Stimulated activated CD4-positive, alpha-beta T cell treated with anti-CD3 and anti-CD28 coated beads, Interleukin-1b, Interleukin-23, amount 100 ng/mL, for 1 hour (primary cell): ENCODE measurements at places on chromosomes 16 and 17.

DNA sequence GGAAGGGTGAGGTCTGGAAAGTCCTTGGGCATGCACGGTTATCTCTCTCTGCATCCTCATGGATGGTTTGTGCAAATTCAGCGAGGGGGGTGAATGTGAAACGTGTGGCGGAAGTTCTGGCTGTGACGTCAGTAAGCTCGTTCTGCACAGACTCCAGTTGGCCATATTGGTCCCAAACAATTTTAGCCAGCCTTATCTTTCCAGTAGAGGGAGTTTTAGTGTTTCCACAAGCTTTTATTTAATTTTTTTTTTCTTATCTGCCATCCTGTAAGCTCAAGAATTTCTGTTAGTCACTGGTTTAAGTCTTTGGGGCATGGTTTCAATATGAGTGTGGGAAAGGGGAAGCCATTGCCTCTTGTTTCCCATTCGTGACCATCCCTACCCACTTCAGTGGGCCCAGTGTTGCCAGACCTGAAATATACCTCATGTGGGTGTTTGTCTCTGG is 39.0 kb downstream of the HLF start:
- DNase-seq = no peak

DNA sequence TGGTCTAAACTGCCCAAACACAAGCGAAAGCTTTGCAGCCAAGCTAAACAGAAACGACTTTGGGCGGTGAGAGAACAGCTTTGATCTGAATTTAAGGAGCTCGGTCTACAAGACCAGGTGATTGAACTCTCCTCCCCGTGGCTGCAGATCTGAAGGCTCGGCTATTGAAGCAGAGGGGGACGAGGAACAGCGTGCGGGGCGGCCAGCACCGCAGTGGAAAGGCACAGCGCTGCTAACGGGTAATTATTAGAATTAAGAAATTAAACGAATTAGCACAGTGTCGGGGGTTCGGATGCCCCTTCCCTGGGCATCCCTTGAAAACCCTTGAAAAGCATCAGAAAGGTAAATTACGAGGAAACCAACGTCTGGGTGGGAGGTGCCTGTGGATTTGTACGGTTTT is 431 bp downstream of the TEKT3 start:
- no peak for DNase-seq

DNA sequence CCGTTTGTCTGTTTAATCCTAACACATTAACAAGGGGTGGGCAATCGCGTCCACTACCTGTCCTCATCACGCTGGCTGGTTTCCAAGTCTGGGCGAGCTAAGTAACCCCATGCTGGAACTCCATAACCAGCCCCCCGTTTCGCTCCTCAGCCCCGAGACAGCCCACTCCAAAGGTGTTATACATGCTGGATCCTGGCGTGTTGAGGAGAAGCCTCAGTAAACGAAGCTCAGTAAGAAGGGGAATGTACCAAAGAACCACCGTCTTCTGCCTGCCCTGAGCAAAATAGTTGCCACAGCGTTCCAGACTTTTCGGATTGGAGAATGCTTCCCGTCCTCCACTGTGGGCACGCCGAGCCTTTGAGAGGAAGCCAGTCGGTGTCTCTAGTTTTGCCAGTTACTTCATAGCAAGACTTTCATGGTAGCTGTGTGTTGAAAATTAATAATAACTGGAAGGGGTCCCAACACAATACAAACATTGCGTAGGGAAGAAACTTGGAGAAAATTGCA is 16.1 kb upstream of the C17orf78 start:
- no peak for DNase-seq

DNA sequence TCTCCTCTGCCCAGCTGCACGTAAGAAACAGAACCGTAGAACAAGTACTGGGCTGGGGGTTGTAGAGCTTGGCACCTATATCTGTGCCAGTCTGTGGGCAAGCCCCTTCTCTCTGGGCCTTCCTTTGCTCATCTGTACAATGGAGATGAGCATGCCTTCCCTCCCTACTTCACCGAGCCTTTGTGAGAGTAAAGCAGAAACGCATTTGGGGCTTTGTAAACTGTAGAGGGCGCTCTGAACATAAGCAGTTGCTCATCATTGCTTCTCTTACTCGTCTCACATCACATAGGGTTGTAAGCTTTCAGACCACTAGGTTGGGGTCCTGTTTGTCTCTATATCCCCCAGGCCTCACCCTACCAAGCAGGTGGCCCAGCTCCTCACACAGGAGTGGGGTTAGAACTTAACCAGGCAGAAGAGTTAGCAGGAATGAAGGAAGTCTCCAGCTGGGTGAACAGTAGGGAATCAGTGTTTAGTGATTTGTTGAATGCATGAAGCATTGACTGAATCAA is 15.1 kb downstream of the SAMD14 start:
- no peak for DNase-seq

DNA sequence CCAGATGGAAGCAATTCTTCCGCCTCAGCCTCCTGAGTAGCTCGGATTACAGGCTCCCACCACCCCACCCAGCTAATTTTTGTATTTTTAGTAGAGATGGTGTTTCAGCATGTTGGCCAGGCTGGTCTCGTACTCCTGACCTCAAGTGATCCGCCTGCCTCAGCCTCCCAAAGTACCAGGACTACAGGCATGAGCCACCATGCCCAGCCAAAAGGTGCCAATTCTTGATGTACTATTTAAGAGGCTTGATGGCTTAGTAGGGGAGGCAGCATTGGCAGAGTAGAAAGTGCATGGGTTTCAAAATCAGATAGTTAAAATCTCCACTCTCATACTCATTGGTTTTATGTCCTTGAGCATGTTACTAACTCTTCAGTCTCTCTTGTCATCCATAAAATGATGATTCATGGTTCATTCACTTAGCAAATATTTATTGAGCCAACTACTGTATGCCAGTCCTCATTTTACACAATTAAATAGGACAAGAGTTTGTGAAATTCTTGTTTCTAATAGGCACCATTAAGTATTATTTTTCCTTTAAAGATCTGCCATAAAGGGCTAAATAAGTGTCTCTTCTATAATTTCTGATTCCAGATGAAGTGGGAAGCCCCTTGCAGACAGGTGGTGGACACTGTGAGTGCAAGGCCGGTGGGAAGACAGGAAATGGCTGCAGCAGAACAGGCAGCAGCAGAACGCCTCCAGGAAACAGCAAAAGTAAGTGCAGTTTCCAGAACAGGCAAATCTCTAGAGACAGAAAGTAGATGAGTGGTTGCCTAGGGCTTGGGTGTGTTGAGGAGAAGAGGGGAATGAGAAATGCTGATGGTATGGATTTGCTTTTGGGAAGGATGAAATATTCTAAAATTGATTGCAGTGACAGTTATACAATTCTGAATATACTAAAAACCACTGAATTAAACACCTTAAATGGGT is 8.2 kb upstream of the RPL27 start:
- DNase-seq = no peak

DNA sequence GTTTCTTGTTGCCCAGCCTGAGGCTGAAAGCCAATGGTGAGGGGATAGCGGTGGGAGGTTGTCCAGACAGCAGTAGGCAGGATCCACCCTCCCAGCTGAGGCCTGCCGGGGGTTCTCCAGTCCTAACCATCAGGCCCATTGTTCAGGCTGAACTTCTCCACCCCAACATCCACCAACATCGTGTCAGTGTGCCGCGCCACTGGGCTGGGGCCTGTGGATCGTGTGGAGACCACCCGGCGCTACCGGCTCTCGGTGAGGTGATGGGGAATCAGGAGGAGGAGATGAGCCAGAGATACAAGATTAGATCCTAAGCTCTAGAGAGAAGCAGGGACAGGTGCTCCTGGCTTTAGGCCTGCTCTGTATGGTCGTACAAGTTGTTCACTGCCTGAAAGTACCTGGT is 5.8 kb downstream of the PFAS start:
- no peak for DNase-seq

DNA sequence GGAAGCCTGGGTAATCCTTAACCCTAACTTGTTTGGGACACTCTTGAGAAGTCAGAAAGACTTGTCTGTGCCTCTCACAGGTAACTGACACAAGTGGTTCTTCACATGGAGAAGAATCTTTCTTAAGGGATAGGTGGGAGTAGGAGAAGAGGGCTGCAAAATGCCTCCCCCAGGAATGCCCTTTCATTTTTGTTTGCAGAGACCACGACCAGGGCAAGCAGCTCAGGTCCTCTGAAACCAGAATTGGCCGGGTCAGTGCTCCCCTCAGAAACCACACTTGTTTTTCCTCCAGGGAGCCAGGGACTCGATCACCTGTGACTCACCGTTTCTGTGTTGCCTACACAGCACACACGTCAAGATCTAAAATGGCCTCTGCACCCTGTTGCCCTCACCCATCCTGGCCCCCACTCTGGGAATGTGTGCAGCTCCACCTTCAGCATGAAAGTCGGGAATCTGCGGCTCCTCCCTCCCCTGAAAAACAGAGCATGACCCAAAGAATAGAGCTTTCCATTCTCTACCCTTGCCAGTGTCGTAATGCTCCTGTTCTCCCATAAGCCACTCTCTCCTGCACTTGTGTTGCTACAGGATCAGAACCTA is 36.1 kb downstream of the HNF1B start:
- no peak for DNase-seq

- no peak for DNase-seq
Measured at GRCh38 chr16:23274968-23275367, 27.1 kb upstream of the SCNN1B start.

DNA sequence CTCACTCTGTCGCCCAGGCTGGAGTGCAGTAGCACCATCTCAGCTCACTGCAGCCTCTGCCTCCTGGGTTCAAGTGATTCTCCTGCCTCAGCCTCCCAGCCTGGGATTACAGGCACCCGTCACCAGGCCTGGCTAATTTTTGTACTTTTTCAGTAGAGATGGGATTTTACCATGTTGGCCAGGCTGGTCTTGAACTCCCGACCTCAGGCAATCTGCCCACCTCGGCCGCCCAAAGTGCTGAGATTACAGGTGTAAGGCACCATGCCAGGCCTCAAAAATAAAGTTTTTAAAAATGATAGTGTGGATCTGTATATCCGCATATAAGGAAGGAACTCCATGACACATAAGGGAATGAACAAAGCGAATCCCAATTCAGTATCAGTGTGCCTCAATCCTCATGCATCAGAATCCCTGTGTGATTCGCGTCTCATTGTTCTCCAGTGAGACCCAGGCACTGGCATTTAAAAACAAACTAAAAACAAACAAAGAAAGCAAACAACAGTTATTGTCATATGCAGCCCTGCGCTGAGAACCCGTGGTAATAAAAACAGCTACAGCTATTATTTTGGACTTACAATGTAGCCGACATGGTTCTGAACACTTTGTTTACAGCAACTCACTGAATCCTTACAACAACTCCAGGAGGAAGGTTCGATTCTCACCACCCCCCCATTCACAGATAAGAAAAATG is 54.1 kb upstream of the CREBBP start:
- DNase-seq = no peak

DNA sequence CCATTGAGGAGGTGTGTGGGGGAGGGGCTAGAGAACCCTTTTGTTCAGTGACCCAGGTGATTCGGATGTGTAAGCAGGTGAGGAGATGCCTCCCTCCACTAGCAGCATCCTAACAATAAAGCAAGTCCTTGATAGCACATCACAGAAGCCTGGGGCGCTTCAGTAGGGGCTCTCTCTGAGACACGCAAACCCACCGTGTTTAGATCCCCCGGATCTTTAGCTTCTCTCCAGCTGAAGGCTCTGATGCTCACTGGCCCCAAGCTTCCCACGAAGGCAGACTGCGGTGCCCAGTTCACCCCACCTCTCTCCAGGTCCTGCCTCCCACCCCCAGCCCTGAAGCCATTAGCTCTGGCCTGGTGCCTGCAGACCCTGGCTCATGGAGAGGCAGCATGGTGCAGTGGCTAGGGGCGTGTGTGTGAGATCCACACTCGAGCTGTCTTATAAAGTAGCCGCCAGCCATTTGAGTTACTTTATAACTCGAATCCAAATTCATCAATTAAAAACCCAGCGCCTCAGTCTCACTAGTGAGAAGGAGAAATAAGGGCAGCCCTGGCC is 204.7 kb upstream of the TNRC6C start:
- no peak for DNase-seq

- no peak for DNase-seq
Measured at GRCh38 chr17:16171613-16172012, 43.7 kb downstream of the NCOR1 start.

- DNase-seq = no peak
Measured at GRCh38 chr17:34173241-34173640, 81.8 kb upstream of the CCL2 start.

- no peak for DNase-seq
Measured at GRCh38 chr16:57855188-57855587, 52.9 kb upstream of the KIFC3 start.

DNA sequence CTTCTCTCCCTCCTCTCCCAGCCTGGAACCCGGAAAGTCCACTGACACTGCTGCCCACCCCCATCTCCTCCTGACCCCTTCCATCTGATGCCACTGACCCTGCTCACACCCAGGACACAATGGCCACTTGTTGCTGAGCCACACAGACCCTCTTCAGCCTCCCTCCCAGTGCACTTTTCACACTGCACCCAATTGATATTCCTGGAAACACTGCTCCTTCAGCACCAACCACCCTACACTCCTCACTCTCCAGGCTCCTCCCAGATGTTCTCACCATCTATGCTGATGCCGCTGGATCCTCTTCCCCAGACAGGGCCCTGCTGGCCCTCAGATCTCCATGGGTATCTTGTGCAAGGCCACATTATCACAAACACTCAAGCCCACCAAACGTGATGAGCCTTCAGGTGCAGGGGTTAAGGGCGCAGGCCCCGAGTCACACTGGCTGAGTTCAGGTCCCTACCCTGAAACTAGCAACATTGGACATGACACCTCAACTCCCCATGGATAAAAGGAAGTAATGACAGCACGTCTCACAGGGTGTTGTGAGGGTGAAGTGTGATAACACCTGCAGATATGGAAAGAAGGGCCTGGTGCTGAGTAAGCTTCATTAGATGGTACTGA is 238.1 kb downstream of the ZNF423 start:
- DNase-seq = no peak

- DNase-seq = no peak
Measured at GRCh38 chr17:81803728-81804558, at the start of gene GCGR. Gene GCGR (plus strand): TSS chr17:81804150. CDS start chr17:81809019, 4,869 bp downstream.

GRCh38 chr16:88430185-88430523 is 22.9 kb upstream of the ZFPM1 start:
- no peak for DNase-seq

DNA sequence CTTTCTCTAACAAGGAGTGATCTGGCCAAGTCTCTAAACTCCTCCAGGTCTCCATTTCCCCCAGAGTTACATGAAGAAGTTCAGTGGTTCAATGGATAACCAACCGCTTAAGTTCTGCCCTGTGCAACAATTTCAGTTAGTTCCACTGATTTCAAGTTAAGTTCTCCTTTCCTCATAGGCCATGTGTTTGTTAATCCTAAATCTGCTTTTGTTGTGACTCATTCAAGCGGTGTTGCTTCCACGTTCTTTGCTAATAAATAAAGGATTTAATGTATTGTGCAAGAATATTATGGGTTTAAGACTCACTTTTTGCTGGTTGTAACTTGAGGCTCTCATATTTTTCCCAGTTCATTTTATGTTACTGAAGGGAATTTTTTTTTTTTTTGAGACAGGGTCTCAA is 36.3 kb downstream of the GNA13 start:
- DNase-seq = no peak

GRCh38 chr16:69393898-69394849 is 8.4 kb upstream of the TERF2 start:
- no peak for DNase-seq

GRCh38 chr16:70788668-70789594 is 12.0 kb downstream of the VAC14 start:
- DNase-seq = no peak
